ENCODE measurements at places on chromosomes 7 and 10.
A peak's percentile ranks its signal among the peaks of the same experiment; 100 is the strongest.

DNA sequence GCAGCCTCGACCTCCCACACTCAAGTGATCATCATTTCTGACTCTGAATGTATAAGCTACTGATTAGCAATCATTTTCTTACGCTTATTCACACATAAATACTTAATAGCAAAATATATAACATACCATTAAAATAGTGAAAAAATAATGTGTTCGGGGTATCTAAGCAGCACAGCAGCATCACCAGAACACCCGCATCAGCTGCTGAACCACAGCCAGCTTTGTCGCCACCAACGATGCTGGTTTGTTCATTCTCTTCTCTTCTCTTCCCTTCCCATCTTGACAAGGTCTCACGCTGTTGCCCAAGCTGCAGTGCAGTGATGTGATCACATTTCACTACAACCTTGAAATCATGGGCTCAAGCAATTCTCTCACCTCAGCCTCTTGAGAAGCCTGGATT, 425.1 kb upstream of the LRGUK start:
- DNase-seq: no peak

DNA sequence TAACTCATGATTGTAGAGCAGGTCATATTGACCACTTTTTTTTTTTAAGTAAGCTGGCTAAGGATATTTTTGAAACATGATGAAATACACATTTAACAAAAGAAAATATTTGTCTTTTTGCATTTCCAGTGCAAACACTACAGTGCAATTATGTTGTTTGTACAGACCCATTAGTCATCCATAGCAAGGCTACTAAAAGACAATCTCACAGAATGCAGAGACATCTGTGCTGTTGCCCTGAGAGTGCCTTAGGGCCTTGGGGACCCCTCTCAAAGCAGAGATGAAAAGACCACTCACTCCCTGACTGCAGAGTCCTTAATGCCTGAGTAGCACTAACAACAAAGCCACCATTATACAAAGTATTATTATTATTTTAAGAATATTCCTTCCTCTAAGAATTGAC, 104.5 kb downstream of the NRCAM start:
- DNase-seq: peak; percentile 86

GRCh38 chr10:97974100-97974499, 56.3 kb downstream of the CRTAC1 start:
- no peak for DNase-seq

GRCh38 chr10:106380706-106381105, 783.8 kb downstream of the SORCS1 start:
- DNase-seq: no peak

- peak; percentile 75 for DNase-seq
Measured at GRCh38 chr10:33897291-33897752, 562.9 kb upstream of the NRP1 start.

DNA sequence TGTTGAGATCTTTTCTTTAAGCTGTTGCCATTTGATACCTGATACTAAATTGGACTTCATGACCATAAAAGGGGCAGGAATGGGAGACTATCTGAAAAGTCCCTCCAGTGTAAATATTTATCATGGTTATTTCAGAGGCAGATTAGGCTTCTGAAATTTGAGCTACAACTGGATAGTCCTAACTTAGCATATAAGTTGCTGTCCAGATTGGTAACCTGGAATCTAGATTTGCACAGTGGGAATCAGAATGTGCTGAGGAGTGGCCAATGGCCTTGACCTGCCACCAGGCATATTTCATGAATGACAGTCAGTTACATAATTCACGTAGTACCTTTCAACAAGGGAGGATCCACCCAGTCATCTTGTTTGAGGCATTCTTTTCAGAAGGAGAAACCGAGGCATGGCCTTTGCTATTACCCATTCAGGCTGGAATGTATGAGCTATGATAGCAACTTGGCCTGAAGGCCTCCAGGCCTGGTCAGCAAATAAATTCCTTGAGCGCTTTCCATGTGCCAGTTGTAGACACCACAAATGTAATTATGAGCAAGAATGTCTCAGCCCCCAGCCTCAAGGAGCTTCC, 80.0 kb downstream of the EEPD1 start:
- no peak for DNase-seq

DNA sequence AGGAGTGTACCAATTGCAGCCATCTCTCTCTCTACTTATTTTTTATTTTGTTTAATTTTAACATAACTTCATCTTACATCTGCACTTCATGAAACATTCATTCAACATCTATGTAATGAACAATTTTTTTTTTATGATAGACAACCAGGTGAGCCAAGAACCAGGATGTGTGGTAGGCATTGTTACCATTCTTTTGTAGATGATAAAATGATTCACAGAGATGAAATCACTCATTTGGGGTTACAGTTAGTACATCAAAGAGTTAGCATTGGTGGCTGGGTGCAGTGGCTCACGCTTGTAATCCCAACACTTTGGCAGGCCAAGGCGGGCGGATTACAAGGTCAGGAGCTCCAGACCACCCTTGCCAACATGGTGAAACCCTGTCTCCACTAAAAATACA, 127.8 kb downstream of the HDAC9 start:
- DNase-seq: no peak

DNA sequence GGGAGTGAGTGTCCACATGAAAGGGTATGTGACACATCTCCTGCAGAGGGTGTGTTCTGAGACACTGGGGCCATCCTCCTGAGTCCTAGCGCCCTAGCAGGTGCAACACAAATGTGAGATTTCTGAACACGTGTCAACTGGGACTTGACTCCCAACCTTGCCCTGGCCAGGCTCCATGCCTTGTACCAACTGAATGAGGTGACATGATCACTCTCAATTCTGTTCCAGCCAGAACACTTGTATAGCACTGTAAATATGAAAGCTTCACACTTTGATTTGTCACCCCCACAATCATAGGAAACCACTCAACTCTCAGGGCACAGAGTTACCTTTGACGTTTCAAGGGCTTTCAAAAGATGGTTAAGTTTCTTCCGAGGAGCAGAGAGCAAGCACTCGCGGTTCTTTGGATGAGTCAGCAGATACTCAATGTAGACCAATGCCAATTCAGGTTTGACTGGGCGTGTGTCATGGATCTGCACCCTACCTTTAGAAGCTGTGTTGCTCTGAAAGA, 48.6 kb downstream of the NCAPG2 start:
- no peak for DNase-seq

- no peak for DNase-seq
Measured at GRCh38 chr10:129704225-129704624, 237.2 kb downstream of the MGMT start.

Measured in NCI-H1105 treated with DMSO at 0.1 percent for 48 hours (cell line).